Nephron progenitor cell (in vitro differentiated cells): ENCODE measurements at places on chromosomes 5 and 9.

DNA sequence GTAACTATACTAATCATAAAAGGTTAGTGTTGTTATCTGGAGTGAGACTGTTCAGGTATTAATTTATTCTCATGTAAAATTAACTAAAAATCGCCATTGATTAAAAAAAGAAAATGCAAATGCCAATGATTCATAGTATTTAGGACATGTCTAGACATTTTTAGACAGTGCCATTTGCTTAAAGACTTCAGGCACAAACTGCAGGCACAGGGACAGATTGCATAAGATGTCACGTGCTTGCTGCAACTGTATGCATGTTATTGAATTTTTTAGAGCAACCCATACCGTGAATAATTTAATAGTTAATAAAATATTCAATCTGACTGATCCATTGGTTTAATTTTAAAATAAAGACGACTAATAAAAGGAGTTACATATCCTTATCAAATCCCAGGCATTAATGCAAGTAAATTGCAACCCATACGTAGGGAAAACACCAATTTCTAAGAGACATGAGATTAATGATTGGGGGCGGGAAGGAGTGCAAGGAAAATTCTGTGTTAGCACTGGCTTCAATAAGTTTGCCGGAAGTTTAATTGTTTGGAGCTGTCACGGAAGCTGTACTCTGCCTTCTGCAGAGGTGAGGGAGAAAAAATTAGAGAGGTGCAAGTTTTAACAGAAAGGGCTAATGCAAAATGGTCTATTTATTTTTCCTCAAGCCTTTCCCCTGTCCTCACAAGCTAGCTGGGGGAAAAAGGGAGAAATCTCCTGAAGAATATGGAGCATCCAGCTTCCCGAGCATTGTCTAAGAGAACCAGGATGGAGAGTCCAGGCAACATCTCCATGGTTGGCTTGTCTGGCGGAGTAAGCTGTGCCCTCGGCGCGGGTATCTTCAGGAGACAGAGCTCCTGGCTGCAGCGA lies 2.9 kb downstream of the EDIL3 start:
- no peak for DNase-seq
- H3K4me1 ChIP-seq = peaks cover 35% of the 10 kb centered on the region
- peaks cover 23% of the 10 kb centered on the region for H3K27me3 ChIP-seq
- H3K4me3 ChIP-seq = peak overlapping the region; percentile 98

- no peaks in the 10 kb centered on the region for H3K4me1 ChIP-seq
- no peak overlapping the region for H3K27ac ChIP-seq
- no peaks in the 10 kb centered on the region for H3K27me3 ChIP-seq
- DNase-seq = no peak
- no peaks in the 10 kb centered on the region for H3K36me3 ChIP-seq
- no peak overlapping the region for H3K4me3 ChIP-seq
Observed at GRCh38 chr5:28324174-28324573, 1285.8 kb upstream of the CDH9 start.

DNA sequence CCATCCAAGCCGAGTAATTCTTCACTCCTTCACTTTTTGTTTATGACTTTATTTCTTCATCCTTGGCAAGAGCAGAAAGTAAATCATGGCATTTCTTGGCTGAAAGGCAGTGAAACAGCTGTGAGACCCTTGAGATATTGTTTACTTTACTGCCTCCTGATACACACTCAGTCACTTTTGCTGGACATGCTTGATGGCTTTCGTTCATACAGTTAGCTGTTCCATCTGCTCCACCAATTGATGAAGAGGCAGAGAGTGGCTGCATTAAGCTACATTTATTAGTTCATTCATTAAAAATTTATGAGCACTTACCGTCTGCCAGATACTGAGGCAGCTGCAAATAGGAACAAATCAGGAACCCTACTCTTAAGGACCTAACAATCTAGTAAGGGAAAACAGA lies 184.4 kb upstream of the OR13F1 start:
- no peak for DNase-seq
- no peak overlapping the region for H3K27ac ChIP-seq
- no peak overlapping the region for H3K4me3 ChIP-seq
- H3K27me3 ChIP-seq = peaks cover 8% of the 10 kb centered on the region

- H3K27me3 ChIP-seq = no peaks in the 10 kb centered on the region
- H3K4me3 ChIP-seq = no peak overlapping the region
- H3K27ac ChIP-seq = peak overlapping the region; percentile 18
- H3K4me1 ChIP-seq = peaks cover 34% of the 10 kb centered on the region
- no peak for DNase-seq
Observed at GRCh38 chr5:33475706-33476105, 34.9 kb downstream of the TARS1 start.

DNA sequence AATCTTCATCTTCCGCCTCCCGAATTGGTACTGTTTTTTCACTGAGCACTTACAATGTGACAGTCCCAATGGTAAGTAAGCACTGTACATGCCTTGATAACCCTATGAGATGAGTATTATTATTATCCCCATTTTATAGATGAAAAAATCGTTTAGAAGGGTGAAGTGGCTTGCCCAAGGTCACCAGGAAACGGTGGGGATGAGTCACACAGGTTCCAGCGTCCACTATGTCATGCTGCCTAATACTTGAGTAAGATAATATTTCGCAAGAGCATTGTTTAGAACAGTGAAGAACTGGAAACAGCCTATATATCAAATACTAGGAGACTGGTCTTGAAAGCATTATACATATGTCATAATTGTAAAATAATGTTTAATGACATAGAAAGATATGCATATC lies 12.9 kb downstream of the HAND1 start:
- H3K27me3 ChIP-seq = peaks cover 44% of the 10 kb centered on the region
- no peak overlapping the region for H3K4me3 ChIP-seq
- no peak overlapping the region for H3K27ac ChIP-seq
- H3K4me1 ChIP-seq = peaks cover 27% of the 10 kb centered on the region
- H3K36me3 ChIP-seq = no peaks in the 10 kb centered on the region

DNA sequence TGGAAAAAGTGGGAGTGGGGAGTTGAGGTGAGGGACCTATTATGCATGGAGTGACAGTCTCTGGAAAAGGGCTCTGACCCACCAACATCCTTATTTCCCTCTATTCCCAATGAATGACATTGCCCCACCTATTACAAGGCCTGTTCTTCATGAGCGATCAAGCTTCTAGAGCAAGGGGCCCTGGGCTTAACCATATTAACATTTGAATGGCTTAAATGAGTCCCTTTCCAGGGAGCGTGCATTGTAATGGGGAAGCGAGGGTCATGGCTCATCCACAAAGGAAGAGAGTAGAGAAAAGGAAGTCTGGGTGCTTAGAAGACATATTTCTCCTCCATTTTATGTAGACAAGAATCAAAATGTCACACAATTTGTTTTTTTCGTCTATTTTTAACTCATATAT lies 255.5 kb downstream of the CAAP1 start:
- H3K27ac ChIP-seq = no peak overlapping the region
- no peak for DNase-seq

DNA sequence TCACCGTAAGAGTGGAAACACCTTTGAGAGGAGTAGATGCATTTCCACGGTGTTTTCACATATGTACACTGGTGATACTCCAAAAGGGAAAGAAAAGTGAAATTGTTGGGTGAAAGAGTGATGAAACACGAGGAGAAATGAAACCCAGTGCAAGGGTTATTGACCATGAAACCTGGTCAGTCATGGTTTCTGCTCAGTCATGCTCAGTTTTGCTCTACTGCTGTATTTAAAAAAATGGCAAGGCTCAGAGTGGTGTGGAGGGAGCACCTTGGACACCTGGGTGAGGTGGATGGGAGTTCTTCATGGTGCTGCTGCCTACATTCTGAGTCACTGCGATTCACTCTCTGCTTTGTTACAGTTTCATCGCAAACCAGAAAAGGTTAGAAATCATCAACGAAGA lies 32.3 kb downstream of the NTRK2 start:
- H3K4me3 ChIP-seq = no peak overlapping the region
- H3K27me3 ChIP-seq = peaks cover 3% of the 10 kb centered on the region
- DNase-seq = no peak
- peaks cover 62% of the 10 kb centered on the region for H3K4me1 ChIP-seq
- peaks cover 13% of the 10 kb centered on the region for H3K36me3 ChIP-seq

DNA sequence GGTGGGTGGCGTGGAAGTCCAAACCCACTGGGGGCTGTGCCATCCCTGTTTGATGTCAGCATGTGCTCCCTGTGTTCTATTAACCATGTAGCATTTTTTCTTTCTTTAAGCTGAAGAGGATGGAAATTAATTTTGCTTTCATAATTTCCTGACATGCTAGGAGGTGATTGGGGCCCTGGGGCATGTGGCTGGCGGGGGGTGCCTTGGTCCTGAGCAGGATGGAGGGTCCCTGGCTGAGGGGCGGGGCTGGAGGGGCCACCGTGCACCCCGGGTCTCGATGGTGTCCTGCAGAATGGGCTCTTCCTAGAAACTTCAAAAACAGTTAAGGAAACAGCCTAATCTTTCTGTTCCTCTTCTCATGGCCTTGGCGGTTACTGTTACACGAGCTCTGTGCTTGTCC lies 69.3 kb upstream of the IRX4 start:
- H3K4me1 ChIP-seq = peaks cover 6% of the 10 kb centered on the region
- H3K27me3 ChIP-seq = peaks cover 48% of the 10 kb centered on the region
- H3K4me3 ChIP-seq = peak overlapping the region; percentile 32
- no peaks in the 10 kb centered on the region for H3K36me3 ChIP-seq
- no peak overlapping the region for H3K27ac ChIP-seq

DNA sequence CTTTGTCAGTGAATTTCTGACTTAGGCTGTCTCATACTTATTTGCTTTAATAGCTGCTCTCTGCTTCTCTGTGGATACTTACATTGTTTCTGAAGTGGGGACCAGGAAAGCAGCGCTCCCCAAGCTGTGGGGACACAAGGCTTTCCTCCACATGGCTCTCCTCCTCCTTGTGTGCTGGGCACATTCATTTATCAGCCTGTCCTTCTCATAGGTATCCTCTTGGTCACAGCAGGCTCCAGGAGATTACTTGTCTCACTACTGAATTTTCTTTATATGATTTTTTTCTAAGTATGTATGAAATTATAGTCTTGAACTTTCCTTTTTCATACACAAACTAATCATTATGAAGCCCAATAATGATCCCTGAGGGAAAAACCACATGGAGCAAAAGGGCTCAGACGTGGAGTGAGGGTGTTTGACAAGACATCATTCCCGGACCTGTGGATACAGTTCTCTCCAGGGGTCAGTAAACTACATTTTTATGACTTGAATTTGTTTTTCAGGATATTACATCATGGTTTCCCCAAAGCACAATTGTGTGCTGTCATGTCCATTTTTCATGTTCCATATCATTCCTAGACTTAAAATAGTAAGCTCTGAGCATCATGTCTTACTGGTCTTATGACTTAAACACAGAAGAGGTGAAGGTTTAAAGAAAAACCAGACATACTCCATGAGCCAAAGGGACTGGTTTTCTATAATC lies 234.5 kb downstream of the PCSK1 start:
- no peaks in the 10 kb centered on the region for H3K4me1 ChIP-seq
- no peak for DNase-seq
- no peak overlapping the region for H3K4me3 ChIP-seq
- H3K27ac ChIP-seq = peak overlapping the region; percentile 34

DNA sequence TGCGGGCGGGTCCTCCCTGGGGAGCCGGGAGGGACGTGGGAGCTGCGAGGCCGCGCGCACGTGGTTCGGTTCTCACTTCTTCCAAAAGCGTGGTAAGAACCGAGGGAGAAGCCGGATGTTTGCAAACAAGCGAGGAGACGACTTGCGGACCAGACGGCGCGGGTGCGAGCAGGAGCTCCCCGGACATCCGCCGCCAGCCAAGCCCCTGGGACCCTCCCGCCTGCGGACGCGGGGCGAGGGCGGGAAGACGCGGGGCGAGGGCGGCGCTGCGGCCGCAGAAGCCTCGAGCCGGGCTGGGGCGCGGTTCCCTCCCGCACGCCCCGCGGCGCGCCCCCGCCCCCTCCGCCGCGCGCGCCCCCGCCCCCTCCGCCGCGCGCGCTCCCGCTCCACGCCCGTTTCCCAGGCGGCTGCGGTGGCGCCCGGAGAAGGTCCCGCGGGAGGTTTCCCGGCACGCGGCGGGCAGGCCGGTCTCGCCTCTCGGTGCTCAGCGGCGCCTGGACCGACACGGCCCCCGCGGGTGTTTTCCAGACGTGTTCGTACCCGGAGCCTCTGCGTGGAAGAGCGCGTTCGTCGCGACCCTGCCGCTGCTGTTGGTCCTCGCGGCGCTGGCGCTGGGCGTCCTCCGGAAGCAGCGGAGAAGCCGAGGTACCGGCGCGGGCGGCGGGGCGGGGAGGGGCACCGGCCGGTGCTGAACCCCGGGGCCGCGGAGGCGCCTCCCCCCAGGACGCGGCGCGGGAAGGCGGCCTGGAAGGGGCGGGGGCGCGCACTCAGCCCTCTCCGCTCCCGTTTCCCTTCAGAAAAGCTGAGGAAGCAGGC lies 12.8 kb downstream of the BTNL9 start:
- peaks cover 34% of the 10 kb centered on the region for H3K4me1 ChIP-seq
- peak; percentile 55 for DNase-seq
- H3K27ac ChIP-seq = no peak overlapping the region
- H3K36me3 ChIP-seq = no peaks in the 10 kb centered on the region
- peak overlapping the region; percentile 78 for H3K4me3 ChIP-seq

DNA sequence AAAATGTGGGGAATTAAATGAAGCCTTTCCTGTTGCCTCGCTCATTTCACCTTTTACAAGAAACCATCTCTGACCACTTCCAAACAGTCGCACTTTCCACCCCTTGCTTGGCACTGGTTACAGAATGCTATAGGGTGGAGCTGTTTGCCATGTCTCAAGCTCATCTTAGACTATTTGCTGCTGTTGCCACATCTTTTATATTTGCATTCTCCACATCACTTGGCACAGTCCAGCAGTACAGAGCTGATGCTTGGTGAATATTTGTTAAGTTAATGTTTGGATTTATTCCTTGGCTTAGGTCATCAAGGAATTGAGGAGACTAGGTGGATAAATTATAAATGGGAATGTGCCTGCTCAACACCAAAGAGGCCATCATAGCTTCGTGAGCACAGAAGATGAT lies 53.2 kb downstream of the GNA14 start:
- H3K36me3 ChIP-seq = no peaks in the 10 kb centered on the region
- H3K4me1 ChIP-seq = peaks cover 4% of the 10 kb centered on the region
- H3K27ac ChIP-seq = no peak overlapping the region
- H3K27me3 ChIP-seq = peaks cover 6% of the 10 kb centered on the region

GRCh38 chr9:76855015-76855414 lies 50.9 kb downstream of the PRUNE2 start:
- no peak overlapping the region for H3K27ac ChIP-seq
- H3K36me3 ChIP-seq = no peaks in the 10 kb centered on the region

DNA sequence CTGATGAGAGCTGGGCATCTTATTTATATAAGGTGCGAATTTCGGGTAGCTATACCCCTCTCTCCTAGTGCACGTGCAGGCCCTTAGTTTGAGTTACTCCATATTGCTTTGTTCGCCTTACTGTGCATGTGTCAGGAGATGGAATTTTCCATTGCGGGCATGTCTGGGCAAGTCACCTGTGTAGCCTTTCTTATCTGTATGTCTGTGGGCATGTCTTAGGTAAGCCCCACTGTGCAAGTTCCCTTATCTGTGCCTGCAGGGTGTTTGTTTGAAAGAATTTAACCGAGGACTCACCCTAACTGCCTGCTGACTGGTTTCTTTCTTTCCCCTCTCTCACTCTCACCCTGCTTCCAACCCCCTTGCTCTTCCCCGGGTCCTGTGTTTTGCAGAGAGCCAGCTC lies 140.7 kb upstream of the RANBP3L start:
- H3K4me1 ChIP-seq = peaks cover 47% of the 10 kb centered on the region
- H3K27me3 ChIP-seq = no peaks in the 10 kb centered on the region
- no peak for DNase-seq

GRCh38 chr5:2740051-2740875 lies 11.2 kb downstream of the IRX2 start:
- H3K36me3 ChIP-seq = no peaks in the 10 kb centered on the region
- DNase-seq = no peak
- H3K27me3 ChIP-seq = peaks cover 98% of the 10 kb centered on the region
- no peak overlapping the region for H3K27ac ChIP-seq
- H3K4me1 ChIP-seq = peaks cover 30% of the 10 kb centered on the region
- peak overlapping the region; percentile 32 for H3K4me3 ChIP-seq
